ENCODE measurements at places on chromosomes 2 and 18.

GRCh38 chr2:138359532-138359931 lies 142.0 kb upstream of the SPOPL start:
- DNase-seq: no peak

GRCh38 chr2:85772019-85772745 lies 18.4 kb downstream of the ATOH8 start:
- DNase-seq: no peak

DNA sequence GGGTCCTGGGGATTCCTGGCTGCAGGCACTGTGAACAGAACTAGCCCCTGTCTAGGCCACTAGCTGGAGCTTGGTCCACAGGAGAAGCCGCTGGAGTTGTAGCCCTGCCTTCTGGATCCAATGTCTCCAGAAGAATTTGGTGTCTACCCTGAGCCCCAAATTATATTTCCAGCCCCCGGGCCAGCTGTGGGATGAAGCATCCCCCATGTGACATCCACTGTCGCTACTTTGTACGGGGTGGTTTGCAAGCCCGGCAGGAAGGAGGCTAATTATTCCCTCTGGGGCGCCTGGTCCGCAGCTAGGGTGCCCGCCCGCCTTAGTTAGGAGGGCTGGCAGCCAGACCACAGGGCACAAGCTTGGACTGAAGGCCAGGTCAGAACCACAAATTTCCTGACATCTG lies 106.5 kb downstream of the SMAD7 start:
- DNase-seq: no peak

- DNase-seq: no peak
Observed at GRCh38 chr2:33033606-33034081, 86.9 kb downstream of the LTBP1 start.

DNA sequence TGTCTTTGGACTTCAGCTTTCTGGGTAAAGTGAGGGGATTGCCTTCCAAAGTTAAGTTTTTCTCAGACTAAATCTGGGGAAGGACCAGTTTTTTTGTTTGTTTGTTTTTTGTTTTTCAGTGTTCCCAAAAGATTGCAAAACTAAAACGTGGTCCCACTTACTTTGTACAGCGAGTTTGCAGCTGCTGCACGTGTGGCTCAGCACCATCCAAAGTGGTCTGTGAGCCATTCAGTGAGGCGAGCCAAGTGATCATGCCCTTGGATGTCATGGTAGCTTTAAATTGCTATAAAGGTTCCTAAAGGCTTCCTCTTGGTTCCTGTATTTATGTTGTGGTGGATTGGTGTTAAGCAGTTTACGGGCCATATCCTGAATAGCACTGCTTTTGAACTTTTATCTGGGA lies 23.0 kb downstream of the TET3 start:
- no peak for DNase-seq

- no peak for DNase-seq
Observed at GRCh38 chr2:238412067-238412767, 14.5 kb upstream of the ASB1 start.

GRCh38 chr2:46430992-46431391 lies 48.4 kb upstream of the TMEM247 start:
- DNase-seq: no peak

GRCh38 chr2:182672466-182673165 lies 43.4 kb upstream of the DNAJC10 start:
- no peak for DNase-seq

- DNase-seq: no peak
Observed at GRCh38 chr18:55735969-55736368, 148.0 kb upstream of the TCF4 start.

GRCh38 chr18:36157441-36157840 lies 27.7 kb downstream of the ELP2 start:
- no peak for DNase-seq

GRCh38 chr18:13681701-13682100 lies 44.7 kb downstream of the FAM210A start:
- no peak for DNase-seq

DNA sequence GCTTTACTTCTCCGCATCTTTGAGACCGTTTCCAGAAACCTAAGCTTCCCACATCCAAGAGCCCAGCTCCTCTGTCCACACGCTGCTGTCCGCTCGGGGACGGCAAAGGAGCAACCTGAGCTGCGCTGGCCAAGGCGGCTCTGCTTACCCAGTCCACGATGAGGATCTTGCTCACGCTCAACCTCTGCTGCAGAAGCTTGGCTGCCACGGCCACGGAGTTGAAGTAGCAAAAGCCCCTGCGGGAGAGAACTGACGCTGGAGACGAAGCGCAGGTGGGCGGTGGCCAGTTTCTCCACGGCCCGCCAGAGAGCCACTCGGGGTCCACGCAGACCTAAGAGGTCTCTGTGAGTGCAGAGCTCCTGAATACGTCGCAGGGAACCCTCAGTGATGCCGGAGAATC lies 236.1 kb downstream of the TWIST2 start:
- DNase-seq: no peak

DNA sequence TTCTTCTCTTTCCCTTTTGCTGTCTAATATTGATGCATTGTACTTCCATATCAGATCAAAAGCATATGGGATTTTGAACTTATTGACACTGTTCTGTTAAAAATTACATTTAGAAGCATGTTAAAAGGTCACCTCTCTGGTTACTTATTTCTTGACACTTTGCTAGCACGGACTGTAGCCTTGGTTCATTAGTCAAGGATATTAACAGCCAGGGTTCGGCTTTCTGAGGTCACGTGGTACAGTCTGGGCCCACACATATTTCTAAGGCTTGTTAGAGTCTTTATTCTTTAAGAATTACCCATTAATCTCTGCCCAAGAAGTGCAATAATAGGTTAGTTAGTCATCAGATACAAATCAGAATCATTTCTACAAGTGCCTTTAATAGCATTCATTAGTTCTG lies 1035.8 kb upstream of the FANCL start:
- no peak for DNase-seq

GRCh38 chr18:33653231-33653630 lies 75.2 kb downstream of the ASXL3 start:
- DNase-seq: no peak

DNA sequence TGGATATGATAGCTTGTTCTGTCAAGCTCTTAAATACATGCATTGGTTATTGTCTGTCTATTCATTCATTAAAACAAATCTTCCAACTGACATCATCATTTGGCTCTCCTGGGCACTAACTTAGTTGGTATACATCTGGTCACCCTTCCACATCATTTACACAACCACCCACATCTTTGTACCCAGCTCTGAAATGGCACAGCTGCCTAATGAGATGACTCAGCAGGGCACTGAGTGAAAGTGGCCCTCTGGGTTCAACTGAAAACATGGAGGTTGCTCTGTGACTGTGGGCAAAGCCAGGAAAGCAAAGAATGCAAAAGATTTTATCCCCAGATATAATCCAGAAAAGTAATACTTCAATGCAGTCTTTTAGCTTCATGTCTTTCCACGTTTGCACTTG lies 234.0 kb upstream of the MAP2 start:
- DNase-seq: no peak

DNA sequence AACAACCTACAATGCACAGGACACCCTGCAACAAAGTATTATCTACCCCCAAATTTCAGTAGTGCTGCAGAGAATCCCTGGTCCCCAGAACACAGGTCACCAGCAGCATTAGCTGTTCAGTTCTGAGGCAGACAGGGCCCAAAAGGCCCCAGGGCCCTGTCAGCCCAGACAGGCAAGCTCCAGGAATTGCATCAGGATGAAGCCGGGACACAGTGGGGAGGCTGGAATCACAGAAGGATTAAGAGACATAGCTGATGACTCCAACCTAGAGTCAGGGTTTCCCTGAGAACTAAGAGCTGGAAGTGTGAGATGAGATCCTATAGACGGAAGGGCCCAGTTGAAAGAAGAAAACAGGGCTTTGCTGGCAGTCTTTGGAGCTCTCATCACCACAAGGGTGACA lies 148.1 kb downstream of the GALNT14 start:
- no peak for DNase-seq

DNA sequence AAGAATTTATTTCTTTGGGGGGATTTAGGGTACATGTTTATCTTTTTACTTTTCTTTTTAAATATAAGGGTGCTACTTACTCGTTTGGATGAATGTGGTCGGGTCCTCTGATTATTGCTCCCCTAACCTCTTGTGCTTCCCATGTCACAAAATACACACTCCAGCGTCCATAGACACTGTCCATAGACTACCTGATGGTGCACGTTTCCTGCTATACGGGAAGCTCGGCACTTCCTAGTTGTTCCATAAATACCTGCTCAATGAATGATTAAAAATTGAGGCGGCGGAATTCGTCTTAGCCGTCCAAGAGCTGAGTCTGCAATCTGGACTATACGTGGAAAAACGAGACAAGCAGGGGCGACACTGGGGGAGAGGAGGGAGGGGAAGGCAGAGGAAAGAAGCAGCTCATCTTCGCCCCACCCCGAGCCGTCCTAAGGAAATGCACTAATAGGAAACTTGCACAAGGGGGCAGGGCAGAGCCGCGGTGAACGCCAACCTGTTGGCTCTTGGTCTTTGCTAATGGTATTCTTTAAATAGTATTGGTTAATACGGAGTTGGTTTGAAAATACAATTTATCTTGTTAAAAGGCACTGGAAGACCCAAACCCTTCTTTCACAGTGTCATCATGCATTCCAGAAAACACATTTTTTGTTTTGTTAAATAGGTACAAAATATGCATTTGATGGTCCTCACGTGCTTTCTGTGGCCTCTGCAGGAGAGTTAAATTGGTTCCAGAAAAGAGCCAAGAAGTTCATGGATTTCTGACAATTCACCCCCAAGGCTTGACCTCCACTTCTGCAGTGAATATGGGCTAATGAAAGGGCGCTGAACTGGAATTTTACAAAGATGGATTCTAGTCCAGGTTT lies 73.0 kb upstream of the KCTD1 start:
- DNase-seq: no peak

GRCh38 chr18:9996094-9996493 lies 82.3 kb downstream of the VAPA start:
- DNase-seq: no peak

DNA sequence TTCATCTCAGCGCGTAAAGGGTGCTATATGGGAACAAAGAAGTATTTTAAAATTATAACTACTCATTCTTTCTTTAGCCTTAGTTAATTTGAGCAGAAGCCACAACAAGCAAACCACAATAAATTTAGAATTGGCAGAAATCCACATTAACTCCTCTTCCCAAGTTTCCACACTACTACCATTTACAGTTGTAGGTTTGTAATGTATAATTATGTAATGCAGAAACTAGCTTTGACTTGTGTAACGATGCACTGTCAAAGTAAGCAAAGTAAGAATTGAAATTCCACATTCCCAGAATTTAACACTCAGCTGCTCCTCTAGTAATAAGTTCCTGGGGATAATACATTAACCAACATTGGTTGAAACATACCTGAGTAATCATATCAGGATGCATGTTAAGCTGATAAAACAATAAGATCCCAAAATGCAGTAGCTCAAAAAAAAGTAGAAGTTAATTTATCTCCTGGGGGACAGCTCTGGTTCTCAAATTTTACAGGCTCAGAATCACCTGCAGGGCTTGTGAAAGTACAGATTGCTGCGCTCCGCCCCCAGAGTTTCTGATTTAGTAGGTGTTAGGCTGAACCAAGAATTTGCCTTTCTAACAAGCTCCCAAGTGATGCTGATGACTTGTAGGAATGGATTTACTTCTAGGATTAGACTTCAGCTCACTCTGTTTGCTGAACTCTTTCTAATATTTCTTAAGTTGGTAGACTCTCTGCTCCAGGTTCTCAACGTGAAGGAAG lies 9.9 kb downstream of the GRP start:
- DNase-seq: no peak

- DNase-seq: no peak
Observed at GRCh38 chr2:12803607-12804006, 86.9 kb downstream of the TRIB2 start.

DNA sequence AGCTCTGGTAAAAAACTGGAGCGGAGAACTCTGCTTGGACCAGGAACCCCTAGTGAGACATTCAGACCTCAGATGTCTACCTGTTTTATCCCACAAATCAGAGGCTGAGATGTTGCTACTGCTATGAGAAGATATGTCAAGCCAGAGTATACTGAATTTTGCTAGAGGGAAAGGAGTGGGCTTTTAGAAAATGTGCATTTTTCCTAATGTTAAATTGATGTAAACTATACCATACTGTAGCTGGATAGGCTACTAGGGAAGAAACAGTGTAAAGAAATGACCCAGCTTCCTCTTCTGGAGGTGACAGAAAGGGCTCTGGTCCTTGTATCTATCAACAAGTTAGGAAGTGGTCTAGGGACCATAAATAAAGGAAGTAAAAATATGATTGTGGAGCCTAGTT lies 65.0 kb downstream of the SLC39A10 start:
- no peak for DNase-seq

DNA sequence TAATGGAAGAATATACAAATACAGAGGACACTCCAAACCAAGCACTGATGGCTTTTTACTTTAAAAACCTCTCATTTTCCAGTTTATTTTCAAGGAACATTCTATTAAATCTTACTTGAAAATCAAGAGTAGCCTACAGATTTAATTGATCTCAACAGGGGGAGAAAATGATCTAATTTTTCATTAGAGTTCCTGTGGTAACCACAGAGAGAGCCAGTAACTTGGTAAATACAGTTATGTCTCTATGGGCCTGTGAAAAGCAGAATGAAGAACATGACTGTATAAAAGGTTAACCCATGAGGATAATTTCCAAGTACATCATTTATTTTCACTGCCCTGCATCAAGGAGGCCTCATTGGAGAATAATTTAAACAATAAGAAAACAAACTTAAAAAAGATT lies 39.8 kb upstream of the ITPRID2 start:
- DNase-seq: no peak

GRCh38 chr2:223647258-223647952 lies 45.2 kb upstream of the SCG2 start:
- no peak for DNase-seq

DNA sequence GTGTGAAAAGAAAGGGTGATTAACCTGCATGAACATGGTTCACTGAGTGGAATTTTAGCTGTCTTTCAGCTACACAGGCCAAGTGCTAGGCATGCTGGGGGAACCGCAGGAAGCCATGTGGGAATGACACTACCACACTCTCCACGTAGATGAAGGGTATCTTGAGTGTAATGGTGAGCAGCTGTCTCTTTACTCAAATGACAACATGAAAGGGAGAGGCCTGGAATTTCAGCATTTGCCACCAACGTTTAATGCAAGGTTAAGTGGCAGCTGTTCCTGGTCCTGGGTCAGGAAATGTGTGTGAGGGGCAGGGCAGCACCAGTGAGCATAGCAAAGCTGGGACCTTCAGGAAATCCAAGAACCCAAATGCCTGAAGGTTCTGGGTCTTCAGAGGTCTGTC lies 588.4 kb downstream of the SLC4A3 start:
- no peak for DNase-seq

GRCh38 chr2:146108993-146109392 lies 1589.1 kb upstream of the ZEB2 start:
- no peak for DNase-seq

DNA sequence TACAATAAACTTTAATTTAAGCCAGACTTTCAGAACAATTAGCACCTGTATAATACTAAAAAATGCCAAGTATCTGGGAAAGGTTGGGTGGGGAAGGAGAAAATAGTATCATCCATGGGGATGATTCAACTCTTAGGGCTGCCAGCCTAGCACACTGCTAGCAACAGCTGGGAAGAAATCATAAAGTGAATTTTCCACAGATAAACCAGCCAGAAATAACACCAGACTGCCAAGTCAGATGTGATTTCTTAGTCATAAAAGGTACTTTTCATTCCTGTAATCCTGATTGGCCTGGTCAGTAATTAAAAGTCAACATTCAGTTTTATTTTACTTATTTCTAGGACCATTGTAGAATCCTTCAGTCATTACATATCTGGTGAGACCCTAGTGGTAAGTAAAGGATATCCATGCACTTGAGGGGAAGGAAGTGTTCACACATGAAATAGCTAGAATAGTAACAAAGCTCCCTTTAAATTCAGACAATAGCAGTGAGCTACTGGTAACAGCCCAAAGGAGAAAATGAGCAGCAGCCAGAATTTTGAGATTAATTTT lies 59.4 kb downstream of the LIMS1 start:
- no peak for DNase-seq
